Endothelial cell of umbilical vein (primary cell): ENCODE measurements at places on chromosomes 3 and 15. TPM values are rescaled to one million over a fixed set of nuclear protein-coding genes. Genes with fewer than 3 reads are reported as not detected.

RAD54L2 gene
- 7.0 and 7.6 TPM in 2 replicates for polyA plus RNA-seq

NOX5 gene
- 0.08 and 0.14 TPM in 2 replicates for polyA plus RNA-seq

DISP2 gene
- polyA plus RNA-seq, result 0.10 and 0.24 TPM in 2 replicates

AGTR1 gene
- polyA plus RNA-seq, result not detected in 2 replicates

CCDC191 gene
- 1.4 and 1.7 TPM in 2 replicates for polyA plus RNA-seq

ADAMTSL3 gene
- not detected in 2 replicates for polyA plus RNA-seq

ZMYND10 gene
- 0.25 and 0.33 TPM in 2 replicates for polyA plus RNA-seq

SLC6A20 gene
- not detected in 2 replicates for polyA plus RNA-seq

DUOX2 gene
- polyA plus RNA-seq, result 0.01 and 0.02 TPM in 2 replicates

ZNF502 gene
- 0.86 and 1.0 TPM in 2 replicates for polyA plus RNA-seq

CPN2 gene
- polyA plus RNA-seq, result not detected in 2 replicates

GP5 gene
- polyA plus RNA-seq, result 0.03 and 0.06 TPM in 2 replicates

LRRC3B gene
- polyA plus RNA-seq, result not detected in 2 replicates

GOLGA8M gene
- polyA plus RNA-seq, result 0.26 and 0.30 TPM in 2 replicates

SEMA3F gene
- polyA plus RNA-seq, result 64.8 and 65.8 TPM in 2 replicates

HTR3E gene
- not detected in 2 replicates for polyA plus RNA-seq

CCR8 gene
- polyA plus RNA-seq, result not detected in 2 replicates

ZBTB47 gene
- polyA plus RNA-seq, result 10.6 and 13.2 TPM in 2 replicates

MOBP gene
- 1.6 and 2.3 TPM in 2 replicates for polyA plus RNA-seq

ONECUT1 gene
- not detected in 2 replicates for polyA plus RNA-seq

GOLGA8H gene
- polyA plus RNA-seq, result 0.29 and 0.39 TPM in 2 replicates

NLGN1 gene
- 7.9 and 8.1 TPM in 2 replicates for polyA plus RNA-seq
